ENCODE measurements at places on chromosomes 7 and 10.

GRCh38 chr10:74810087-74810486, 16.3 kb upstream of the KAT6B start:
- DNase-seq = no peak

GRCh38 chr10:123379156-123379555, 225.0 kb downstream of the BUB3 start:
- no peak for DNase-seq

- no peak for DNase-seq
Measured at GRCh38 chr7:87322912-87323311, 22.6 kb upstream of the CROT start.

GRCh38 chr7:1632506-1632905, 37.6 kb upstream of the ELFN1 start:
- no peak for DNase-seq

DNA sequence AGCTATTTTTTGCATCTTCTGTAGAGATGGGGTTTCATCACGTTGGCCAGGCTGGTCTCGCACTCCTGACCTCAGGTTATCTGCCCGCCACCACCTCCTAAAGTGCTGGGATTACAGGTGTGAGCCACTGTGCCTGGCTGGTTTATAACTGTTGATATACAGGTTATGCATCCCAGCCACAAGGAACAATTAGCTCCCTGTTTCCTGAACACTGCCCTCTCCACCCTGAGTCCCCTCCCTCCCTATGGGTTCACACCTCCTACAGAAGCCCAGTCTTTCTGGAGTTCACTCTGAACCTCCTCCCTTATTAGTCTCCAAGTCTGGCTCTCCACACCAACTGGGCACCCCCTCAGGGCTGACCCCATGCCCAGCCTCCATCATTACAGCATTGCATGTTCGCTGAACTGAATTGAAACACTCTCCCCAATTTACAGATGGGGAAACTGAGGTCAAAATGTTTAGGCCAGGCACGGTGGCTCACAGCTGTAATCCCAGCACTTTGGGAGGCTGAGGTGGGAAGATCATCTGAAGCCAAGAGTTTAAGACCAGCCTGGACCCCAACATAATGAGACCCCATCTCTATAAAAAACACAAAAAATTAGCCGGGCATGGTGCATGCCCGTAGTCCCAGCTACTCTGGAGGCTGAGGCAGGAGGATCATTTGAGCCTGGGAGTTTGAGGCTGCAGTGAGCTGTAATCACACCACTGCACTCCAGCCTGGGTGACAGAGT, 1.7 kb upstream of the CLIP2 start:
- no peak for DNase-seq

GRCh38 chr10:7449063-7449695, 38.3 kb upstream of the SFMBT2 start:
- no peak for DNase-seq

GRCh38 chr7:80916770-80917741, 1.8 kb downstream of the SEMA3C start:
- no peak for DNase-seq

DNA sequence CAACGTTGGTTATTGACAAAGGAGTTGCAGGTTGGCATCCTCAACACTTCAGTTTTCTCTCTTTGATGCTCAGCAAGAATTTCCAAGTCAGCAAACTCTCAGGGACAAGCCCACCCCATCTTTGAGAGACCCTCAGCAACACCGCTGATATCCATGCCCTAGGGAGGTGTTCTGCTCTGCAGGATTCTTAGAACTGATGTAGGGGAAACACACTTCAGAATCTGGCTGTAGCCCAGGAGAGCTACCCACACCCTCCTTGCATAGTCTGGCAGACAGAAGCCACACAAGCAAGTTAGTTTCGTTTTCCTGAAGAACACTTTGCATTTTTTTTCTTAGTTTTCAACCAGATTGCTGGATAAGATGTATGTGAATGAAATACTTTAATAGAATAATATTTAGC, 822 bp downstream of the SAMD9L start:
- peak; percentile 25 for DNase-seq

DNA sequence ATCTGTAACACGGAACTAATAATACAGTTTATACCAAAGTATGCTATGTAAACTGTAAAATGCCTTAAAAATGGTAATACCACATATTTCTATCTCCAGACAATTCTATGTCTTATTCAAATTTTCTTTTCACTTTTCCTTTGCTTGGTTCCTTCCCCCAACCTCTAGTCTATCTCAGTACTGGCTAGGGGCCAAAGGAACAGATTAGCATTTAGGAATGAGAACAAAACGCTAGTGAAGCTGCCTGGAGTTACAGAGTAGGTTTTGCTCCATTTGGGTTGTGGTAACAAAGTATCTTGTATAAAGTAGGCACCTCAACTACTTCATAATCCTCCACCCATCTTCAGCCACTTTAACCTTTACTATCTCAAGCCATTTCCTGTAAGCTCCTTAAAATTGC, 94.1 kb downstream of the HBP1 start:
- DNase-seq = no peak

GRCh38 chr10:15293862-15294842, 76.9 kb downstream of the FAM171A1 start:
- DNase-seq = no peak

DNA sequence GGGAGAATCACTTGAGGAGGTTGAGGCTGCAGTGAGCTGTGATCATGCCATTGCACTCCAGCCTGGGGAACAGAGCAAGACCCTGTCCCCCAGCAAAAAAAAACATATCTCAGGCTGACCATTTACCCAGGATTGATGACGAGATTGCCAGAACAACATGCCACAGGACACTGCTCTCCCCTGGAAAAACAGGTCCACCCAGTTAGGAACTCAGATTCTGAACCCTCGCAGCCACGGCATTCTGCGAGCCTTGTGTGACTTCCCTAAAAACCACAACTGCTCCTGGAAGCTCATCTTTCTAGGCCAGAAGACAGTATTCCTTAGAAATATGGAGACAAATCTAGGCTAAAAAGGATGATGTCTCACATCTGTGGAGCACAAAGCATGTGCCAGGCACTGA, 42.1 kb upstream of the SH2B2 start:
- no peak for DNase-seq

DNA sequence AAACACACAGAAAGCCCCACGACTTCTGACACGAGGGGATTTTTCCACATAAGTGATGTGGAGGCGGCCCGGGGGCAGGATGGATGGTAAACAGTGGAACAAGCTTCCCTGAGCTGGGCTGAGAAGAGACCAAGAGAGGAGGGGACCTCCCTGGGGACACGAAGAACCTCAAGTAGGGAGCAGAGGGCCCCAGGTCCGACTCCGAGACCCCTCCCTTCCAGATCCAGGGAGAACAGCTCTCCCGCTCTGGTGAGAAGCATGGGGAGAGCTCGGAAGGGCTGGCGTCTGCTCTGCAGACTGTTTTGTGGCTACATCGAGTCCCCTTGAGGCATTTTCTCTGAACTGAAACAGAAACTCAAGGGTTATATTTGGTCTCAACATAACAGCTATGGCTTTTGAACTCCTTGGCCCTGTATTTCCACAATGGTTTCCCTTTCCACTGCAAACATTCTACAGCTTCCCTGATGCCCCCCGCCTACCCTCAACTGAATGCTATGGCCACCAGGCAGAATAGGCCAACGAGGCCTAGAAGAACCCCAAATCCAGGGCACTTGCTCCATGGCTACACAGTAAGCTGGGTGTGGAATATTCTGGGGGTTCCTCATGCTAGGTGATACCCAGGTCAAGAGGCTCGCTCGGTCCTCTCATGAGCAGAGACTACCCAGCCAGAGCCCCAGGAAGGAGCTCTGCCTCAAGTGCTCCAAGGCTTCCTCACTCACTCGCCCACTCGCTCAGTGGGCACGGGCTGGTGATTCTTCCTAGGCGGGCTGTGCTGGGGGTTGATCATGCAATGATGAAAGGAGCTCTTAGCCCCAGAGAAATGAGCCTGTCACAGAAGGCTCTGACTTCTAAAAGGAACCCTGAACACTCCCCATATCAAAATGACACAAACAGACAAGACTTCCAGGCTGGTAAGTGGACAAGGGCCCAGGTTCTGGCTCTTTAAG, 47.5 kb downstream of the FAM53B start:
- DNase-seq = no peak

GRCh38 chr10:124340033-124340760, 78.5 kb downstream of the OAT start:
- DNase-seq = no peak

DNA sequence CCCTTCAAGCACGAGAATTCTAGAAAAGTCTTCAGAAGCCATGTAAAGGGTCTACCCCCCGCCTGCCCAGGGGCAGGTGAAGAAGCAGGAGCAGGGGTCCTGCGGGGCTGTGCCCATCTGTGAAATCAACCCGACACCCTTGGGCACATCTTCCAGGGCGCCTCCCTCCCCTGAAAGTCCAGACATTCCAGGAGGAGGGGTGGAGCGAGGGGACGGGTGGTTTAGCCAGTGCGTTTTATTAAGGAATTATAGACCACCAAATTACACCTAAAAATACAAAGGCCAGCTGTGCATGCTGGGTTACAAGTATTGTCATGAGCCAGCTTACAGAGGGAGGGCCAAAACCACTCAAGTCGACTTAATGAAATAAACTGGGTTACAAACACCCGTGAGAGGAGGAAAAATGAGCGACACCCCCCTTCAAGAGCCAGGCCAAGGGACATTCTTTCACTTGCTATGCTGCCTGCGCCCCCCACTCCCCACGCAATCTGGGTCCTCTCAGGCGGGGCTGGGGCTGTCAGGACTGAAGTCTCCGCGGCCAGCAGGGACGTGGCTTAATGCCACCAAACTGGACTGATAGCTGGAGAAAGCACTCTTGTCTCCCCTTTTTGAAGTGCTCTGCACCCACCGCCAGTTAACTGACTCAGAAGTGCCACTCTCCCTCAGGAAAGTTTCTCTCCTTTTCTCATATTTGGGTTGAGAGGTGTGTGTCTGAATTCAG, 360.3 kb downstream of the FRMD4A start:
- no peak for DNase-seq

DNA sequence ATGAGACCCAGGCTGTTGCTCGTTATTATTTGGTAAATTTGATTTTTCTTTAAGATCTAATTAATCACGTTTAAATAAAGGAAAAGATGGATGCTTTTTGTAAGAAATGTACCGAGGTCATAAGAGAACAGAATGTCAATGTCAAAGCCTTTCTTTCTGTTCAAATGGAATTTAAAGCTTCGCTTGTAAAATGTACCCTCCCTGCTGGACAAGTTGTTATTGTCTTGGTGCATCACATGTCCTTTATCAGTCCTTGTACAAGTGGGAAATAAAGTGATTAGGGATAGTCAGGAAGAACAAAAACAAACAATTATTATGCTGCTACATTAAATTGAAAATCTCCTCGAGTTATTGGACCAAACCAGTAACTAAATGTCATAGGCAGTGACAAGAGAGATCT, 363.2 kb downstream of the PHTF2 start:
- DNase-seq = no peak

GRCh38 chr10:99403674-99404073, 26.8 kb downstream of the GOT1 start:
- DNase-seq = no peak

GRCh38 chr7:22668971-22669401, 58.0 kb upstream of the IL6 start:
- no peak for DNase-seq

DNA sequence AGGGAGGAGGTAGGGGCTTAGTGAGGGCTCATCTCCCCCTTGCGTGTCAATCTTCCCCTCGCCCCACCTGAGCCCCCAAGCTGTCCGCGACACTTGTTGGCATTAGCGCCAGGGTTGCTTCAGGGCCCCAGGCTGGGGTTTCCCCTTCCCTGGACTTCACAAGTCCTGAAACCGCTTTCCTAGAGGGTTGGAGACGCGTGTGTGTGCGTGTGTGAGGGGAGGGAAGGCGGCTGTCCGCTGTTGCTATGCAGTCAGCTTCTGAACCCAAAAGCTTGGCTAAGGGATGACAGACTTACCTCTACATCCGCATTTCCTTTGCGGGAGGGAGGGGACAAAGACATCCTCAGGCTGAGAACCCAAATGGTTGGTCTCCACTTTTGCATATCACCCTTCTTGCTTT, 803 bp downstream of the GOLGA7B start:
- DNase-seq = no peak

- DNase-seq = no peak
Measured at GRCh38 chr10:35517431-35518181, 87.5 kb upstream of the GJD4 start.

GRCh38 chr10:13268841-13269240, 31.0 kb downstream of the PHYH start:
- no peak for DNase-seq

- no peak for DNase-seq
Measured at GRCh38 chr7:20959281-20959680, 172.6 kb upstream of the SP8 start.

- DNase-seq = no peak
Measured at GRCh38 chr10:75470901-75471300, 39.5 kb downstream of the LRMDA start.

- DNase-seq = no peak
Measured at GRCh38 chr7:39088730-39089593, 111.3 kb downstream of the POU6F2 start.

- DNase-seq = peak; percentile 10
Measured at GRCh38 chr10:11113156-11113555, 95.5 kb downstream of the CELF2 start.

GRCh38 chr10:53379956-53380355, 607.4 kb upstream of the MBL2 start:
- no peak for DNase-seq

- no peak for DNase-seq
Measured at GRCh38 chr10:63631991-63632390, 110.8 kb downstream of the REEP3 start.

DNA sequence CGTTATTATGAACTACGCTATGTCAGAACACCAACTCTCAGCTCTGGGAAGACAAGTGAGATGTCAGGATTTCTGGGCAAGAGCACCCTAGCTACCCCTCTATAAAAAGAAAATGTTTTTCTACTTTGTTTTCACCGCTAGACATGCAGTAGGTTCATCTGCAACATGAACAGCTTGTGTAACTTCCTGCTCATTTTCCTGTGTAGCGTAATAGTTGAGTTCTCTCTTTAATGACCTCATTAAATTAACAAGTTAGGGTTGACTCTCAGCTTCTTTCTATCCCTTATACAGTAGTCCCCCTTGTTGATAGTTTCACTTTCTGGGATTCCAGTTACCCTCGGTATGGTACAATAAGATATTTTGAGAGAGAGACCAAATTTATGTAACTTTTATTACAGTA, 329.4 kb upstream of the ZNF32 start:
- DNase-seq = no peak

GRCh38 chr7:104922182-104923009, 91.6 kb upstream of the KMT2E start:
- DNase-seq = no peak

DNA sequence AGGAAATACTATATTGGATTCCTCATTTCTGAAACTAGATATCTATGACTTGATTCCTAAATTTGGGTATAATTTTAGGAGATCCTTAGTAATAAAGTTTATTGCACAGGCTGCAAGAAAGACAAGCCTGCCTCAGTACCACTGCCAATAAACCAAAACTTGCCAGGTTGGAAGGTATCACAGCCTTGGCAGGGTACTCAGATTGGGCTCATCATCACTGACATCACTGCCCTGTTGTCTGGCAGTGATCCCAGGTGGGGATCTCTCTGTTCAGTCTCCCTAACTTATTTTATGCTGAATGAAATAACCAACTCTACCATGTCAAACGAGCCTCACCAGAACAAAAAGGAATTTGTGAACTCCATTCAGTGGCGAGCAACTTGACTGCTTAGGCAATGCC, 18.8 kb downstream of the FIGNL1 start:
- no peak for DNase-seq

- no peak for DNase-seq
Measured at GRCh38 chr7:142328551-142328950, 70.7 kb upstream of the PRSS58 start.

GRCh38 chr7:145978769-145979168, 137.8 kb upstream of the CNTNAP2 start:
- DNase-seq = no peak

Measured in K562 (cell line).